ENCODE measurements at places on chromosomes 12 and 14.

- no peak for DNase-seq
These were observed 5.2 kb upstream of the LMO3 start for GRCh38 chr12:16611146-16611545.

DNA sequence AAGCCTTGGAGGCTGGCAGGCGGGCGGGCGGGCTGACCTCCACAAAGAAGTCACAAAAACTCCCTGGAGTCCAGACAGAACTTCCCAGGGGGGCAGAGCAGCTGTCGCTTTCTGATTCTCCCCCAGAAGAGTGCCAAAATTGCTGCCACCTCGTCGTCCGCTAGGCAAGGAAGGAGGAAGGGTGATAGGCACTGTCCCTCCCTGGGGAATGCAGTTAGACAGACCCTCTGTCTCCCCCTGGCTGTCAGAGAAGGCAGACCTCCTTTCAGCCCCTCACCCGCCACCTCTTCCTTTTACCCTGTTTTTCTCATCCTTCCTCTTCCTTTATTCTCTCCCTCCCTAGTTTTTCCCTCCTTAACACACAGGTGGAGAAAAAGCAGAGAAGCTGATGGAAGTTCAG is 18.7 kb downstream of the GRIN2B start:
- DNase-seq = no peak

DNA sequence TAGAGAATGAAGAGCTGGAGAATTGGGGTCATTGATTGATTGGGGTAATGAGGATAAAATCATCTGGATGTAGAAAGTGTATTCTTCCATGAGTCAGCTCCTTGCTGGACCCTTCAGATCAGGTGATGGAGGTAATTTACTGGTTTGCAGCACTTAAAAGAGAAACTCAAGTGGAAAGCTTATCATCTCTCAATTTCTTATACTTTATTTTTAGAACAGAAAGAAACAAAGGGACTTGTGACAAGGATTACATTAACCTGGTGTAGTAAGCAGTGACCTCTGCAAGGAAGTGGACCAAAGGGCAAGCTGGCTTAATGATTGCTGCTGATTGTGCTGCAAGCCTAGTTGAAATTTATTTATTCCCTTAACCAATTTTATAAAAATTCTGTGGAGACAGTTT is 405.0 kb downstream of the TRHDE start:
- no peak for DNase-seq

DNA sequence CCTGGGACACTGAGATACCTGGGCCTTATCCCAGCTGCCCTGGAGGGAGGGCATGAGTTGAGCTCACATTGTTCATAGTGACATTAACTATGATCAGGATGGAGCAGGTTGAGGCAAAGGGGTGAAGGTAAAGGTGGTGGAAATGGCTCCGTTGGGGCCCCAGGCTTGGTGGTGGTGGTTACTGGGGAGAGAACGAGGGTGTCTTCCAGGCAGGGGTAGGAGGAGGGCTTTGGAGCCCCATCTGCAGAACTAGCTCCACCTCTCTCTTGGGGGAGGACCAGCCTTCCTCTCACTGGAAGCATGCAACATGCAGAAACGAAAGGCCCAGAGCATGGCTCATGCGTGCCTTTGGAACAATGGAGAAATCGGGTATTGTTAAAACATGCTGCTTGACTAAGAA is 217.0 kb downstream of the SLC41A2 start:
- no peak for DNase-seq

DNA sequence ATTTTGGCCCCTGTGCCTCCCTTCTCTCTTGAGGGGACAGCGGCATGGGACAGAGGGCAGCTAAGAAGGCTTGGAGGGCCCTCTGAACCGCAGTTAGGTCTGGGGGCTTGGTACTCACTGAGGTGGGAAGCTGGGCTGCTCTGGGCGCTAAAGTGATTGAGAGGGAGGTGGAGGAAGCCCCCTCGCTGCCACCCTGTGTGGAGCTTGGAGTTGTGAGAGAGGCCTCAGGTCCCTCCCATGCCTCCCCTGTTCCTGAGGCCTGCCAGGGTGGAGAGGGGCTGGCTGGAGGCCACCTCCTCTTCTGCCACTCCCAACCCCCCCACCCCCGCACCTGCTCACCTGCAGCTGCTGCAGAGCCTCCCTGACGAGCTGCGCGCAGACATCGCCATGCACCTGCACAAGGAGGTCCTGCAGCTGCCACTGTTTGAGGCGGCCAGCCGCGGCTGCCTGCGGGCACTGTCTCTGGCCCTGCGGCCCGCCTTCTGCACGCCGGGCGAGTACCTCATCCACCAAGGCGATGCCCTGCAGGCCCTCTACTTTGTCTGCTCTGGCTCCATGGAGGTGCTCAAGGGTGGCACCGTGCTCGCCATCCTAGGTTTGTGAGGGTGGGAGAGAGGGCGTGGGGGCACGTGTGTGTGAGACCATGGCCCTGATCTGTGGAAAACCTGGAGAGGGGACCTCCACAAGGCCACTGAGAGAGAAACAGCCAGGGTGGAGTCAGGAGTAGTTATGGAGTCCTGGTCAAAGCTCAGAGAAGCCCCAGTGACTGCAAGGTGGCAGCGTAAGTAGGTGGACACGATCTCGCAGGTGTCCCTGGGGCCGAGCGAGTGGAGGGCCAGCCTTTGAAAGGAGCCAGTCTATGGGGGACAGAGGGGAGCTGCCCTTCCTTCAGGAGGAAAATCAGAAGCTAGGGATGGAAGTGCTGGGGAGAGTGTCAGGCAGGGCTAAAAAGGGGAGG is 11.2 kb downstream of the KCNH3 start:
- DNase-seq = no peak

- no peak for DNase-seq
These were observed 23.7 kb downstream of the NKX2-1 start for GRCh38 chr14:36496346-36496745.

GRCh38 chr12:105228494-105228893 is 7.5 kb downstream of the APPL2 start:
- DNase-seq = no peak

GRCh38 chr12:109815757-109816617 is 17.2 kb downstream of the TRPV4 start:
- DNase-seq = no peak

- no peak for DNase-seq
These were observed 15.6 kb downstream of the CCDC198 start for GRCh38 chr14:57478050-57478449.

DNA sequence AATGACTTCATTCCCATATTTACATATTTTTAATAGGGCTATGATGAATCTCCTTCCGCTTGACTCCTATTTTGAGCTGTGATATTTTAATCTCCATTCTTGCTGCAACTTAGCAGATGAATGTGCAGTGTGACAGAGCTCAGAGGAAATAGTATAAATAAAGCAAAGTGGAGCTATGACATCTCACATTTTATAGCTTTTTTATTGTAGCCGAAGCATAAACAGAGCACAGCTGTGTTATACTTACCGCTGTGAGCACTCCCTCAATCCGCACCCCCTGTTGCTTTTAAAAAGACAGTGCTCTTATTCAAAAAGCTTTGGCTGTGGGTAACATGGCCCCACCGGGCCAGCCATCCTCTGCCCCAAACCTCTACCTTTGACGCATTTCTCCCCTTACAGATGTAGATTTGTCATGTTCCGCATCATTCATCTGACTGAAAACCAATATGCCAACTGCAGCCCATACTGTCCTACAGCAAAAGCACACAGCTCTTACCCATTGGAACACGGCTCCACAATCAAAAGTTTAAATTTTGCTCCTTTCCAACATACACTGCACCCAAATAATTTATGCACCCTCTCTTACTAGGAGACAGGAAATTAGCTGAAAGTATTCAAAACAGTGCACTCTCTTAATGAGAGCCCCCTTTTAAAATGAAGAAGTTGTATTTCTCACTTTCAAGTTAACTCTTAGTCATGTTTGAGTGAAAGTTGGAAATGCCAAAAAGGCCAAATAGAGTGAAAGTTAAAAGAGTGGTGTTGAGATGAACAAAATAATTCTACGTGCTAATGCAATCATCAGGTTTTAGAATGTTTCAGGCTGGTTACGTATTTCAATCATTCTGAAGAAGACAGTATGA is 429.3 kb upstream of the SOX5 start:
- DNase-seq = no peak

DNA sequence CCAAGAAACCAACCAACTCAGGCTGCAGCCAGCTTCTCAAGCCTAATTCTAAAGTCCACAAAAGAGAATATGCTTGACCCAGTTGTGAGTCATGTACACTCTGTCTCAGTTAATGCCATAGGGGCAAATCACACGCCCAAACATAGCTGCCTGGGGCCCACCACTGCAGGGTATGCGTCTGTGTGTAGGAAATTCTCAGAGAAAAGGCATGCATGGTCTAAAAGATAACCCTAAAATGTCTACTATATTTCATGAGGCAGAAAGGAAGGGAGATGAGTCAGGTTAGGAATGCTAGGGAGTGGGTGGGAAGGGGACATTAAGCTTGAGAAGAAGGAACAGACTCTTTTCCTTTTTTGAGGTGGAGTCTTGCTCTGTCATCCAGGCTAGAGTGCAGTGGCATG is 22.3 kb upstream of the SPTLC2 start:
- DNase-seq = no peak

DNA sequence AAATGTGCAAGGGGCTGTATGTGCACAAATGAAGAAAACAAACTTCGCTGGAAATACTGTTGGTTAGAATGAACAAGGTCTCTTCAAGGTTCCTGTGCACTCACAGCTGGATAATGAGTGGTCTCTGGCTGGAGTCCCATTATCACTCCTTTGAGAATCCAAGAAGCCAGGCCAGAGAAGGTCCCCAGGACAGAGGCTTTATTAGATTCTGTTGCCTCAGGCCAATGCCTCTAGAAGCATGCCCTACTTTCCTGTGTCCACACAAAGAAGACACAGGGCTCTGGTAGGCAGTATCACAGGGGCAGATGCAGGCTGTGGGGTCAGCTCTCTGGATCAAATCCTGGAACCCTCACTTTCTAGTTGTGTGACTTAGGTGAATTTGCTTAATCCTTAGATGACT is 384.7 kb downstream of the GRIN2B start:
- DNase-seq = no peak

GRCh38 chr14:82419933-82420332 is 886.3 kb upstream of the SEL1L start:
- no peak for DNase-seq

- DNase-seq = no peak
These were observed 298.0 kb downstream of the RMST start for GRCh38 chr12:97760601-97761000.

DNA sequence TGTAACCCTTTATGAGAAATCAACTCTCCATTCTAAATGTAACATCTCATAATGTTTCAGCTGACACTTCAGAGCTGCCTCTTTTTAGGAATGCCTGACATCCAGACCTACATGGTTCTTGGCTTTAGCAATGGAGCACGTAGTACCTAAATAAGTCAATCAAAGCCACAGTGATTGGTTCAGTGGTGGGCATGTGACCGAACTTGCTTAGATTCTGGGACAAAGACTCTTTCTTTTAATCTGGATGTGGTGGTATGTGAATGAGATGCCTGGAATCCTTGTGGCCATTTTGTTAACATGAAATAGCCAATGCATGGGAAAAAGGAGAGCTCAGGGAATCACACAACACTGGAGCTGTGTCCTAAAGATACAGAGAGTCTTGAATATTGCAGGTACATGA is 11.8 kb downstream of the GPR65 start:
- no peak for DNase-seq

- no peak for DNase-seq
These were observed 61.7 kb downstream of the SUSD6 start for GRCh38 chr14:69673104-69673503.

DNA sequence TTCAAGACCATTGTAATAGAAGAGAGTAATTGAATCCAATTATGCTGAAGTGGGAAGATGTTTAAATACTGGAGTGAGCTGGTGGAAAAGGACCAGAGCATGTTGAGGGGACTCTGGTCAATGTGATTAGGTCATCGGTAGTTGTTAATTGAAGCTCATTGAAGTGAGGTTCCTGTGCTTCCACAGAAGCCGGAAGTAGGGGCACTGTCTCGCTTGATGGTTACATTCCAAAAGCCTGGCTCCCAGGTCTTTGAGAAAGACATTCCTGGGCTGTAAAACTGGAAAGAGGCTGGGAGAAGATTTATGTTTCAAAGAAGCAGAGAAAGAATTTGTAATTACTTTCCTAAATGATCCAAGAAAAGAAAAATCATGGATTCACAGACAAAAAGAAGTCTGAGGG is 12.3 kb upstream of the CLECL1 start:
- no peak for DNase-seq

GRCh38 chr14:105840266-105841021 is 314.1 kb downstream of the TMEM121 start:
- DNase-seq = no peak

GRCh38 chr14:101008631-101009336 is 105.3 kb upstream of the RTL1 start:
- no peak for DNase-seq

DNA sequence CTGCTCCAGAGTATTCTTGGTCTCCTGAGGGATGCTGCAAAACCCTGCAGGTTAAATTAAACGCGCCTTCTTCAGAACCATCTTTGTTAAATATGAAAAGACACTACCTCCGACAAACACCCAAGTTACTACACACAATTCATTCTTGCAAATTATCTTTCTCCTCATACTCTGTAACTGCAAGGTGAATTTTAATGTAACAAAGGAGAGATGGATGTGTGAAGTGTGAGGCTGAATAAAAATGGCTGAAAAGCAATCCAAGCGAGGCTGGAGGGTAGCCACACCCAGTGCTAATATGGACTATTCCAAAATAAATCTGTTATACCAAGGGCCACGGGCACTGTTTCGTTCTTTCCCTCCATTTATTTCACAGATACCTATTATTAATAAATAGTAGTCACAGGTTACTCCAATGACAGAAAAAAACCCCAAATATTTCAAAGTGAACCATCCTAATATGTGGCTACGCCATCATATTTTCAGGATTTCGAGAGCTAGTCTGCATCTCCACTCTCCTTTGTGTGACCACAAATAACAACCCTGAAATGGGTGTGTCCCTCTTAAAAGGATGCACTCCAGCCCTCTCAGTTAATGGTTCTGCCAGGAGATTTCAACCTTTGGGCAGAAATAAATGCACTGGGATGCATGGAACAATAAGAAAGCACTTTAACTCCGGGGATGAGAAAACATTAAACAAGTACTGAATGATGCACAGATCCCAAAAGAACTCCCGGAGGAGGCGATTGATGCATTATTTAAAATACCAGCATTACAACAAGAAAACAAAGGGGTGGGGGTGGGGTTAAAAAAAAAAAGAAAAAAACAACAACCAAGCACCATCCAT is 53.1 kb upstream of the CCDC175 start:
- no peak for DNase-seq

GRCh38 chr12:101877806-101878242 is 444 bp downstream of the DRAM1 start:
- DNase-seq = no peak

GRCh38 chr12:54053751-54054741 is at the start of gene HOXC4:
TSS of gene HOXC4 (plus strand) at chr12:54053835. CDS start at chr12:54053923, 88 bp downstream.
- DNase-seq = peak; percentile 13

DNA sequence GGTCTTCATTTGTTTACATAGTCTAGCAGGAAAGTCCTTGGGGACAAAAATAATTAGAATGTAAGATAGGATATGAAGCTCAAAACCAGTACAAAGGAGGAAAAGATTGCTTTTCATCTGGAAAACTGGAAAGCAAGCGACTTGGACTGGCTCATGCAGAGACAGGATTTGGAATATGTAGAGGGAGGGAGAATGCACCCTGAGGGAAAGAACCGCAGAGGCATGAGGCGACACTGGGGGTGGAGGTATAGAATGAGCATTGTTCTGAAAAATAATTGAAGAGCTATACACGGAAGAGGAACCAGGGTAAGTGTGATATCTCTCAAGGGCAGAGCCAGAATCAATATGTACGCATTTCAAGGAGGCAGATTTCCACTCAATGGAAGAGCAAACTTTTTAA is 85.5 kb downstream of the PLEKHG3 start:
- no peak for DNase-seq
